ENCODE measurements at places on chromosomes 4 and X. TPM values are rescaled to one million over a fixed set of nuclear protein-coding genes. Genes with fewer than 3 reads are reported as not detected.

ARX gene
- not detected for total RNA-seq

GPC3 gene
- total RNA-seq = 4.2 TPM

AFM gene
- not detected for total RNA-seq

PAGE2 gene
- total RNA-seq = not detected

GLRA3 gene
- not detected for total RNA-seq

CT45A2 gene
- not detected for total RNA-seq

KLB gene
- total RNA-seq = 0.12 TPM

TMEM255A gene
- 0.72 TPM for total RNA-seq

BMX gene
- 1.5 TPM for total RNA-seq

USP27X gene
- total RNA-seq = 1.9 TPM

DNA sequence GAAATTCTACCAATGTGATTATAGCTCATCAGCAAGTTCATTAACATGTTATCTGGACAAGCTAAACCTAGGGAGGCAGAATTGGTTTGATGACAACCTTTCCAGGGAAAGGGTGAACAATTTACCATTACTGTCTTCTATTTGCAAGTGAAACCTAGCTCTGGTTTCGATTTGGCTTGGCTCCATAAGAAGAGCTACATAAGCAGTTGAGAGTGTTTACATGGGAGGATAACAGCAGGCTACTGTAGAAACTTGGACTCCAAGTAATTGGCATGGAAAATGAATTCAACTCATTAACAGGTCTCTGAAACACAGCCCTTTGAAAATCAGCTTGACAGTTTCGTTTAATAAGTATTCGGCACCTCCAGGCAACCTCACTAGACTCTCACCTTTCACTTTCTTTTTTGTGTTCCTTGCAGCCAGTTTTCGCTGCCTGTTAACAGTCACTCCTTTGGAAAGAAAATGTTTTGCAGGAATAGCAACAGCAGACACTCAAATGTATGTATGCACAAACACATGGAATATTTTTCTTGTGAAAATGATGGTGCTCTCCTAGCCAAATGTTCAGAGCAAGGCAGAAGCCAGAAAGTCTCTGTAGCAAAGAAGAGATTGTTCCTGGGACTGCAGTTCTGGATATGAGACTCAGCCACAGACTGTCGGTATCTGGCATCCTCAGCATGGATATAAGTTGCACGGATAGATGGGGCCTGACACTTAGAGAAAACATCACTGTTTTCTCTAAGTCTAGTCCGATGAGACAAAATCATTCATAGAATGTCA lies 27.5 kb downstream of the POU3F4 start:
- no peak for DNase-seq

DNA sequence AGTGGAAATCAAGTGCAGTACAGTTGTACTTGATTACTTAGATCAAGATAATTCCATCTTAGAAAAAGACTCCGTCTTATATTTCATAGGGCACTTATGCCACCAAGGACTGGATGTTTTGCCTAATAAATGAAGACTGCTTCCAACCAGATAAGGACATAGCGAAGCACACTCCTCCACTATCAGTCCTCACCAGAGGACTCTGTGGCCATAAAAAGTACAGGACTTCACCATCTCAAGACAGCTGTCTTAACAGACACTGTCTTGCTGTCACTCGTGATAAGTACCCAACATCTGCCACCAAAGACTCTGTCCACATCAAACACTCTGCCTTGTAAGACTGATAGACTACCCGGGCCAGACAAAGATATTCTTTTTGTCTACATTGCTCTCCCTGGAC lies 352.0 kb downstream of the TRAM1L1 start:
- no peak for DNase-seq

GRCh38 chr4:26113339-26113940 lies 199.4 kb downstream of the SMIM20 start:
- DNase-seq = no peak

- no peak for DNase-seq
These were observed 266.2 kb upstream of the CASK start for GRCh38 chrX:42189576-42189975.

DNA sequence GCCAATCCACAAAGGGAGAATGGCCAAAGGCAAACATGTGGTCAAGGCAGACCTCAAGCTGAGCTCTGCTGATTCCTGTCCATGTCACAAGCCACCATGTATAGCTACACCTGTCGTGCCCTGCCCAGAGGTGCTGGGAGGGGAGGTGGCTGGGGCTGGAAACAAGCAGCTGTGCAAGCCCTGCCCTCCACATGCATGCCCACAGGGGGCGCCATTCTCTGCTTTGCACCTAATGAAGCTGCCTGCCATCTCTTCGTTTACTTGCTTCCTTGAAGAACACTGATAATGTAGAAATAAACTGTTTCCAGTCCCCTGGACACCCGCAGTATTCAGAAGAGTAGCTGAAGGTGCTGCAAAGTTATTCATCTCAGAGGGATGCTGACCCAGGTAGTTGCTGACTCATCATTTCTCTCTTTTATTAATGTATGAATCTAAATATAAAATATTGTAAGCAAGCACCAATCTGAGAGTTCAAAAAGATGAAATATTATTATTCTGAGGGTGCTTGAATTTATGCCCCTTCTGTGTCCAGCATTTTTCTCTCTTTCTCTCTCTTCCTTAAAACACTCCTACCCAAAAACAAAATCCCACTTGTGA lies 278.6 kb downstream of the ADGRA3 start:
- DNase-seq = no peak

DNA sequence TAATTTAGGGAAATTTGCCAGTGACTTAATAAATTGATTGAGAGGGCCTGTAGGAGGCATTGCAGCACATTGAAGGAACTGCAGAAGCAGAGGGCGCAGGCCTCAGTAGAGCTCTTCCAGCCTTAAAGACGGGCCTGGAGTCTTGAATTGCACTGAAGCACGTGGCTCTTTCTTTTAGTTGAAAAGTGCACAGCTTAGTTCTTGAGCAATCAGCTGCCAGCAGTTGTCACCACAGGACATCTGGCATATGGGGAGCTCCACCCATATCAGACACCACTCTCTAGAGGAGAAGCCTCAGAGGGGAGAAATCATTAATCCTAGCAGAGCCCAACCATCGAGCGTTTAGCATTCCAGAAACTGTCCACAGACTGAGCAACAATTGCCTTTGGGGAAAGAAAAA lies 16.0 kb upstream of the FGF16 start:
- peak; percentile 29 for DNase-seq

DNA sequence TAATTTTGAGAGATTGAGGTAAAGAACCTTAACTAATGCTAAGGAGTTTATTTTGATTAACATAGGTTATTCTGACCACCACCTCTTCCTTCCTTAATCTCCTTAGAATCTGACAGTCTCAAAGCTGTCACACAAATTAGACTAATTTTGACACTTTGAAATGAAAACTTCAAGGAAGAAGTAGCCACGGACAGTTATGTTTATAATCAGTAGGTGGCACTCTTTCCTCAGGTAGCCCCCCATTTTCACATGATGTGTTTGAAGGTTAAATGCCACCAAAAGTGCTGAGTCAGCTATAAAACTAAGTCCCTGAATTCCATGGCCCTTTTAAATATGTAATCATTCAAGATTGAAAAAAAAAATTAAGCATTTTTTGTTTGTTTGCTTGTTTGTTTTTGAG lies 22.4 kb downstream of the TMEM33 start:
- DNase-seq = no peak

DNA sequence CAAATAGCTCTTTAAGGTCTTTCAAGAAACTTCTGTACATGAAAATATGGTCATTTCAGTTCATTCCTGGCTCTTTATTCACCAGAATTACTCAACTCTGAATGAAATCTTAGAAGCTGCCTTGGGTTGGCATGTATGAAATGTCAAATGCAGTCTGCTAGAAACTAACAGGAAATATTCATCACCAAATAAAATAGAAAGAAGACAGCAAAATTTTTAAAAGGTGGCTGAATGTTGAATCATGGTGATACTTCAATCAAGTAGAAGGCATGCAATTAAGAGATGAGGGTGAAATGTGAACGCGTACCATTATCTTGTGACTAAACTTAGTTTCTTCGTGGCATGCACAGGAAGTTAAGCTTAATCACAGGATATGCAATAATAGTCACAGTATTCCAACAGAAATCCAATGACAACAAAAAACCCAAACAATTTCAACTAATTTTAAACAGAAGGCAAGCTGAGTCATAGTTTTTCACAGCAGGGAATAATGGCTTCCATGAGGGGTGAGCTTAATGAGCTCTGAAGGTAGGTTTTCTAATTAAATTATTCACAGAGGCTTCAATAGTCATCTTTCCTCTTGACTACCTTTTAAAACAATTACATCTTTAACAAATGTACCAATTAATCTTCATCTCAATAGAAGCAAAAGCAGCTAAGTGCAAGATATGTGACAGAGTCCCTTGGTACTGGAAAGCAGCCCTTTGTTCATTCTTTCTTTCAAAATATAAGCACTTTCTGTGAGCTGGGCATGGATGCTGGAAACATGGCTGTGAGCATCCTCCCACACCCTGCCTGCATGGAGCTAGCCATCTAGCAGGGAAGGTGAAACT lies 44.5 kb downstream of the SCFD2 start:
- no peak for DNase-seq

GRCh38 chrX:102067966-102068723 lies 57.3 kb upstream of the TCEAL2 start:
- no peak for DNase-seq

- DNase-seq = no peak
These were observed 384.0 kb downstream of the TMA16 start for GRCh38 chr4:163878336-163879121.

- no peak for DNase-seq
These were observed 155.9 kb downstream of the IL1RAPL2 start for GRCh38 chrX:104721854-104722253.

GRCh38 chr4:174181827-174182226 lies 101.6 kb downstream of the FBXO8 start:
- no peak for DNase-seq

GRCh38 chr4:72931346-72931745 lies 138.2 kb downstream of the COX18 start:
- DNase-seq = no peak

DNA sequence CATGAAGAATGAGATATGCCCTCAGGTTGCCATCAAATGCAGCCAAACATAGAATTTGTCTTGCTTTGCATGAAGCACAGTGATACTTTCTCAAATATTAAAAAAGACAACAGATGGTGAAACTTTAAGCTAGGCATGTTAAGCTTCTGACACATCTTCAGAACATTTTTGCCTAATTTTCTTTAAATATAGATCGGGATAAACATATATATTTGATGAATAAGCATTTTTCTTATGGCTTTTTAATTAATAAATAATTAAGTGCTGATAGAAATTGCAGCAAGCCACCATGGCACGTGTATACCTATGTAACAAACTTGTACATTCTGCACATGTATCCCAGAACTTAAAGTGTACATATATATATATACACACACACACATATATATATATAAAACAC lies 831.2 kb upstream of the PCDH10 start:
- no peak for DNase-seq

GRCh38 chr4:165325732-165326512 lies 1.5 kb upstream of the MSMO1 start:
- no peak for DNase-seq

- DNase-seq = no peak
These were observed 872.9 kb upstream of the PCDH10 start for GRCh38 chr4:132276185-132276584.

- DNase-seq = no peak
These were observed 93.7 kb downstream of the MXRA5 start for GRCh38 chrX:3252744-3253143.

DNA sequence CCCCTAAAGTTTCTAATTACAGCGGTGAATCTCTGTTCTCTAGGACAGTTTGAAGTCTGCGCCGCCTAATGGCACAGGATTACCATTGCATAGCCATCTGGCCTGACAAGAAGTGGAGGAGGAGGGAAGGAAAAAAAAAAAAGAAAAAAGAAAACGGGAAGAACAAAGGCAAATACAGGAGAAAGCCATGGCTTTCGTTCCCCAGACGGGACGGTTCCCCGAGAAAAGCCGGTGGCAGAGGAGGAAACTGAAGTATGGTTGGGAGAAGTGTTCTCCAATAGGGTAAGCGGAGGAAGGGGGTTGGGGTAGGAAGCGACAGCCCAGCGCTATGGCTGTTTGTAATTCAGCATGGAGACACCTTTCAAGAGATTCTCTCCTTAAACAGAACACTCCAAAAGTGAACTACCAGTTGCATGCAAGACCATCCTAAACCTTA lies 80.8 kb downstream of the HMGN5 start:
- no peak for DNase-seq
